AG10803 (cell line): ENCODE measurements at places on chromosomes 1 and 21.

- no peak for DNase-seq
These were observed 62.9 kb downstream of the RIPK4 start for GRCh38 chr21:41703857-41704501.

GRCh38 chr1:86084998-86085397, 71.6 kb downstream of the COL24A1 start:
- DNase-seq: peak; percentile 33

DNA sequence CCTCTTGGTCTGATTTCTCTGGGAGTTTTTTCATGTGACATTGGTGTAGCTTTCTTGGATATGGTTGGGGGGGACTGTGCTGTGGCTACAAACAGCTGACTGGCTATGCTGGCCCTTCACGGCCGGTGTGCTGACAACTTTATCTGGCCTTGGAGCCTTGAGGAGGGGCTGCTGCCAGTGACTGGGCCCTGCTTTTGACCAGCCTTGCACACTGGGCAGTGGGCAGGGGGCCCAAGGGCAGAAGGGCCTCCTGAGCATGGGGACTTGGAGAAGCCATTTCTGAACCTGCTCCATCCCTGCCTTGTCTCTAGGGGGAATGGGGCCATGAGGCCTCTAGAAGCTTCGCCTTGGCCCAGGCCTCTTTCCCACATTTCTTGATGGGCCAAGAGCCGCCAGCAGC, 139.6 kb downstream of the CAMTA1 start:
- no peak for DNase-seq

DNA sequence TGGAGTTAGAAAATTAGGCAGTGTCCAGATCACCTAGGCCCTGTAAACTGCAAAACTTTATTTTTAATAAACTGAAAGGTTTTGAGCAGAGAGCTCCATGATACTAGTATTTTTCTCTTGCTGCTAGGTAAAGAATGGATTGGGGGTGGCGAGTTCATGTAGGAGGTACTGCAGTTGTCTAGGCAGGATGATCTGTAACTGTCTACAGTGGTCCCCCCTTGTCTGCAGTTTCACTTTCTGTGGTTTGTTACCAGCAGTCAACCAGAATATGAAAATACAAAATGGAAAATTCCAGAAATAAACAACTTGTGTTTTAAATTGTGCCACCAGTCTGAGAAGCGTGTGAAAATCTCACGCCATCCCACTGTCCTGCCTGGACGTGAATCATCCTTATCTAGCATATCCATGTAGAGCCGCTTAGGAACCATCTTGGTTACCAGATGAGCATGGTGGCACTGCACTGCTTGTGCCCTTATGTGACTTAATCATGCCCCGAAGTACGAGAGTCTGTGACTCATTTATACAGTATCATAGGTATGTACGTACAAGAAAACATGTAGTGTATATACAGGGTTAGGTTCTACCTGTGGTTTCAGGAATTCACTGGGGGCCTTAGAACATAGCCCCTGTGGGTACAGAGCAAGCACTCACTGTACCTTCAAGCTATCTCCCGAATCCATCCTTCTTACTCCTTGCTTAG, 94.2 kb downstream of the AHCTF1 start:
- DNase-seq: no peak

DNA sequence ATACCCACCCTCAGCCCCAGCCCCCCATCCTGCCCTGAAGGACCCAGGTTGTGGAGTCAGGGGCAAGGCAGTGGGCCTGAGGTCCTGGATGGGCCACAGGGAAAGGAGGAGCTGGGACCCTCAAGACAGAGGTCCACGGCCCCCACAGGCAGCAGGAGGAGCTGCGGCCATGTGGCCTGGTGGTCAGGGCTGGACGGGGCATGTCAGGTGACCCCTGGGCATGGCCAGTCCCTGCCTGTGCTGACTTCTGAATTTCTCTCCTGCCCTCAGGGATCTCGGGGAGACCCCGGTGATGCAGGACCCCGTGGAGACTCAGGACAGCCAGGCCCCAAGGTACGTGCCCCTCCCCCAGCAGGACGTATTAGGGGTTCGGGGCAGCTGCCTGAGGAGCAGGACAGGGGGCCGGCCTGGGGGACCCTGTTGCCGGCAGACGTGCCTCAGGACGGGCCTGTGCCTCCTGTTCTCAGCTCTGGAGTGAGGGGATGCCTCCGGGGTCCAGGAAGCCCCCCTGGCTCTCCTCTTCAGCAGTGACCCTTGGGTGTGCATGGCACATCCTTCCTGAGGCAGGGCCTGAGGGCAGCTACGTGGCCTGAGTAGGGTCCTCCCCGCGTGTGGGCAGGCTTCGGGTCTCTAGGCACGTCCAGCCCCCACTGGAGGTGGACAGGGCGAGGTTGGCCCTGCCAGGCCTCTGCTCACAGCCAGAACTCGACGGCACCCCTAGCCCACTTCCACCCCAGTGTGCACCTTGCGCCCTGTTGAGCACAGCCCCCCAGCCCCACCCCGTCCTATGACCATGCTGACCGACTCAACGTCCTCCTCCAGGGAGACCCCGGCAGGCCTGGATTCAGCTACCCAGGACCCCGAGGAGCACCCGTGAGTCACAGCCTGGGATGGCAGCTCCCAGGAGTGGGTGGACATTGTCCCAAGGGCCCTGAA, 23.6 kb downstream of the COL6A2 start:
- no peak for DNase-seq

GRCh38 chr1:159843459-159843858, 16.8 kb downstream of the SLAMF8 start:
- no peak for DNase-seq

- DNase-seq: no peak
These were observed 524.8 kb downstream of the PTPRC start for GRCh38 chr1:199163670-199164069.

- no peak for DNase-seq
These were observed 153.5 kb downstream of the HLX start for GRCh38 chr1:221032637-221033280.

- no peak for DNase-seq
These were observed 64.0 kb downstream of the KIF21B start for GRCh38 chr1:200959411-200959921.

DNA sequence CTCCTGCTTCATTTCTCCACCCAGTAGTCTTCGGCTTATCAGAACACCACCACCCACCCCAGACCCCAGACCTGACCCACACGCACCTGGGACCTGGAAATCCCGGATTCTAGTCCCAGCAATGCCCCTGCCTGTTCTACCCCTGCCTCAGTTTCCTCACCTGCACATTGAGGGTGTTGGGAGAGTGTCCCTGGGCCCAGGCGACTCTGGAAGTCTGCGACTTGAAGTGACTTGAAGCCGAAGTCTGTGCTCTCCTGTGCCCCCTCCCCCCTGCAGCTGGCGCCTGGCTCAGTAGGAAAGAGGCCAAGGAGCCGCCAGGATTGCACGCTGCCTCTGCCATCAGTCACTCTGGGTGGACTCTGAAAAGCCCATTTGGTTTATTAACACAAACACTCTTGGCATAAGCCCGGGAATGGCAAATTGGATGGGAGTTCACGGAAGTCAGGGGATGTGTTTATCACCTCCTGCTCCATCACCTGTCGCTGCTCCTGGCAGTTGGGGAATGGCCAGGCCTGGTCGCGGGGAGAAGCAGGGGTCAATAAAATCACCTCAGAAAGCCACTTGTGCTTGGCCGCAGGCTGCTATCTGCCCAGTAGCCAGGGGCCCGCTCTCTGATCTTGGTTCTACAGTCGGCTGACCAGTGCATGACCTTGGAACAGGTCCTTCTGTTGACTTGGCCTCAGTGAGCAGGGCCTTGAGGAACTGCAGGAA, 132.7 kb downstream of the ACTL8 start:
- no peak for DNase-seq

GRCh38 chr1:214665606-214666110, 62.7 kb downstream of the CENPF start:
- DNase-seq: no peak

DNA sequence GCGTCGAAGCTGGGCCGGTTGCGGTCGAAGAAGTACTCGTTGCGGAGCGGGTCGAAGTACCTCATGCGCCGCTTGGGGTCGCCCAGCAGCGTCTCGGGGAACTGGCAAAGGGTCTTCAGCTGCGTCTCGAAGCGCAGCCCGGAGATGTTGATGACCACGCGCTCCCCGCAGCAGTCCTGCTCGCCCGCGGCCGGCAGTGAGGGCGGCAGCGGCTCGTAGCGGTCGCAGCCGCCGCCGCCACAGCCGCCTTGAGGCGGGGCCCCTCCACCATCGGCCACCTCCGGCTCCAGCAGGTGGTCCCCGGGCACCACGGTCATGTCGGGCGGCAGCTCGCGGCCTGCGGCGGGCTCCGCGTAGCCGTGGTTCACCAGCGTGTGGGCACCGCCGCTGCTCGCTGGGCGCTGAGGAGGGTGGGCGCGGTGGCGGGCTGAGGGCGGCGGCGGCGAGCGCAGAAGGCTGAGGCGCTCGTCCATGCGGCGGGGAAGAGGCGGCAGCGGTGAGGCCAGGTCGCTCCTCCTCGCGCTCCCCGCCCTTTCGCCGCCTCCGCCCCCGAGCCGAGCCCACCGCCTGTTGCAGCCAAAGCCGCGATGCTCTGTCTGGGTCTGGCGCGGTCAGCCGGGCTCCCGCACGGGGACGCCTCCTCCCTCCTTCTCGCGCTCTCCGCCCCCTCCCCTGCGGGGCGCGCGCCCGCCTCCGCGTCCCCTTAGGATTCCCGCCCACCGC, at the start of gene KCNA3:
Gene KCNA3 (minus strand): TSS at position 604 of the 723 bp plus-strand sequence. CDS start 131 bp downstream, at position 473.
- DNase-seq: no peak

- DNase-seq: peak; percentile 26
These were observed 438 bp downstream of the MRPS6 start for GRCh38 chr21:34073749-34074282.

DNA sequence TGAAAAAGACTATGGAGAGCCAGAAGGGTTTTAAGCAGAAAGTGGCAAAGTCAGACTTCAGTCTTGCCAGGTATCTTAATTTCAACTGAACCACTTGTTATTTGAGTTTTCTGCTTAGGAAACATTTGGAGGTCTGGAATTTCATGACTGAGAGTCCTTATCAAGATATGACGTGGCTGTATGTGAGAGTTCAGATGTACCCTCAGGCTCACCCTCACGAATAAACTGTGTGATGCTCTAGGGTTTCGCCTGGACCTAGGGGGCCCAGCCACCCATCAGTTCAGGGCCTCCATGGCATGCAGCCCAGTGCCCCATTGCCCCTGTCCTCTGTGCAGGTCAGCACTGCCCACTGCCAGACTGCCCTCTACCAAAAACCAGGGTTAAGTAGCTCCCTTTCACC, 30.6 kb upstream of the TADA1 start:
- DNase-seq: no peak

GRCh38 chr21:31894457-31894856, 21.6 kb downstream of the HUNK start:
- DNase-seq: no peak

DNA sequence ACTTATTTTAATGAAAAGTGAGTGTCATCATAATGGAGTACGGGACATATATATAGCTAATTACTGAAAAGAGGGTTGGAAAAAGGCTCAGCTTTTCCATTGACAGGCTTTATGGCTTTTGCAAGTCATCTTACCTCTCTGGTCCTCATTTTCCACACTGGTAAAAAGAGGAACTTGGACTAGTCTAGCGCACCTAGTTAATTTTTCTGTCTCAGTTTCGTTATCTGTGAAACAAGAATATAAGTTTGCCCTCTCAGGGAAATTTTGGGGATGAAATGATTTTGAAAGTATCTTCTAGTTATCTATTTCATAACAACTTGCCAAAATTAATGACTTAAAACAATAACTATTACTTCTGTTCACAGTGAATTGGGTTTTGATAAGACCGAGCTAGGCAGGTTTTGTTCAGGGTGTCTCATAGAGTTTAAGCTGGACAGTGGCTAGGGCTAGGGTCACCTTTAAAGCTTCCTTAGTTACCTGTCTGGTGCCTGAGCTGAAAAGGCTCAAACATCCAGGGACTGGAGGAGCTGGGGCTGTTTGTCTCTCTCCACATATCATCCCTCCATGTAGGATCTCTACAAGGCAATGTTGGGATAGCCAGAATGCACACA, 91.7 kb downstream of the TYW3 start:
- no peak for DNase-seq

DNA sequence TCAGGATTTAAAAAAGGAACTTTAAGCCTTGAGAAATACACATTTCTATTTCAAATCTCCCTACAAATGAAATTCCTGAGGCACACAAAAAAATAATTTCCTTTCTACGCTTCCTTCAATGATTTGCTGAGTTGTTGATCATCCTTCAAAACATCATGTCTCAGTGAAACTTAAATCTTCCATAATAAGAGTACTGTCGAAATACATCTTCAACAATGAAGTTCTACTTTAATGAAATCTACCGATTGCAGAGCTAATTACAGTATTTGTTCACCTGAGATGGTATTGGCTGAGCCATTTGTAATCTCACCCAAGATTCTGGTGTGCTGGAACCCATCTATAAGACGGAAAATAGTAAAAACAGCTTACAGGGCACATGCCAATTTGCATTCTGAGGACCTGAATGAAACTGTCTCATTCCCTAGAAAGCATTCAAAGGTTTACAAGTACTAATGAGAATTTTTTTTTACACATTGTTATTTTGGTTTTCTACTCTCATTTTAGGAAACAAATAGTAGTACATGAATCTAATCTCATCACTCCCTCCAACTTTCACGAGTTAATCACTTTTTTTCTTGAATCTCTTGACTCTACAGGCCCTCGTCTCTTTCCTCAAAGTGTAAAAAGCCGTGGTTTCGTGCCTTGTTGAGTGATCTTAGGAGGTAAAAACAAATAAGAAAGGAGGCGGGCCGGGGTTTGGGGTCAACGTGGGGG, 1.1 kb downstream of the CHML start:
- no peak for DNase-seq

GRCh38 chr1:235649368-235650163, at the start of gene GNG4:
Gene GNG4 (minus strand): TSS chr1:235649784. CDS start chr1:235583838, 65,946 bp downstream.
- DNase-seq: no peak
